ENCODE measurements at places on chromosomes 5 and 9.

- DNase-seq: no peak
These were observed 15.8 kb downstream of the UBE2QL1 start for GRCh38 chr5:6464441-6464840.

GRCh38 chr9:23842565-23843129 lies 16.6 kb upstream of the ELAVL2 start:
- no peak for DNase-seq

DNA sequence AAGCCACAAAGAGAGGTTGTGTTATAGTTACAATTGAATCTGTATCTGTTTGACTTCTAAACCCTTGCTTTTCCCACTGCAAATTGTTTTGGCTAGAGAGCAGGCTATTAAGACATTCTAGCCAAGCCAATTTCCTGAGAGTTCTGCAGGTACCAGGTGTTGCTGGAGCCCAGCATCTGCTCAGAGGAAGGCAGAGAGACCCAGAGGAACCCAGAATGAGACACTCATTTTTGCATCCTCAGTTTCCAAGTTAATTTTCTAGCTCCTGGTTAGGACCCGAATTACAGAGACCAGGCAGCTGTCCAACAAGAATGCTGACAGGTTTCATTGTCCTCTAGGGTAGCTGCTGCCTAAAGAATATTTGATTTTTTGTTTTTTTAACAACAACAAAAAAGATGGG lies 266.2 kb downstream of the TRIM32 start:
- no peak for DNase-seq

DNA sequence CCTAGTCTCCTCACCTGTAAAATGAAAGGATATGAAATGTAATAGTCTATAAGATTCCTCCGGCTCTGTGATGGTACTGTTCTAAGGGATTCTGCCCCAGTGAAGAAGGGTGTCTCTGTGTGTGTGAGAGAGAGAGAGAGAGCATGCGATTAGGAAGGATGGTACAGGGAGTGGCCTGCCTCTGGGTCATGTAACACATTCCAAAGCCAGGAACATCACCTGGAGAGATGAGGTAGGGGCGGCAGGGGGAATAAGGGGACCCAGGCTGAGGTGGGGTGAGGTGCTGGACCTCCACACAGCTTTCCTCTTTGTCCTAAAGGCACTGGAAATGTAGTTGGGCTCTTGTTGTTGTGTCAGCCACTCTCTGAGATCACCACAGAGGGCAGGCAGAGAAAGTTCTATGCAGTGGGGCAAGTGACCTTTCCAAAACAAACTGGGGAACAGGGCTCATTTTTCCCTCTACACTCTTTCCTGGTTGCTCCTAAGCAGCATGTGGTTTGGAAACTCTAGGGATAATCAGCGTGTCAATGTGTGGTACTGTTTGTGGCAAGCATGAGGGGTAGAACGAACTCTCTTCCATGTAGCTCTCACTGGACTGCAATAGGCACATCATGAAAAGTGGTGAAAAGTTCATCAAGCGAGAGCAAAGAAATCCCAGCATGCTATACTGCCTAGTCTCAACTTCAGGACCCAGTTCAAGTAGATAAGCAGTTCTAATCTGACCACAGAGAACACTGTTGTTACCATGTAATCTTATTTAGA lies 65.0 kb downstream of the SEMA6A start:
- no peak for DNase-seq

GRCh38 chr5:56264417-56265025 lies 31.4 kb upstream of the ANKRD55 start:
- peak; percentile 48 for DNase-seq

- DNase-seq: peak; percentile 13
These were observed 100.2 kb downstream of the MPDZ start for GRCh38 chr9:13179257-13179656.

- peak; percentile 25 for DNase-seq
These were observed 119.0 kb downstream of the TRIM32 start for GRCh38 chr9:116806075-116806474.

GRCh38 chr9:137299938-137300337 lies 2.1 kb downstream of the NRARP start:
- DNase-seq: peak; percentile 44

GRCh38 chr5:88672644-88673252 lies 210.2 kb downstream of the MEF2C start:
- no peak for DNase-seq

DNA sequence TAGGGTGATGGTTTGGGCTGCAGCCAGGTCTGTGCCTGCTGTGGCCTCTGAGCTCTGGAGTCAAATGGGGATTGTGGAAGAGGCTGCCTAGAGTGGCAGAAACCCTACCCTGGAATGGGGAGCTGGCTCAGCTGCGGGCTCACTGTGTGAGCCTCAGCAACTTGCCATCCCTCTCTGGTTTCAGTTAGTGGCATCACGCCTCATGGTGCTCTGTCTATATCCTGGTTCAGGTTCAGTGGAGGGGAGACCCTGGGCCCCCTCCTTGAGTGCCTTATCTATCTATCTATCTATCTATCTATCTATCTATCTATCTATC lies 132.6 kb downstream of the PHF2 start:
- no peak for DNase-seq

- no peak for DNase-seq
These were observed 126.0 kb upstream of the TMEM161B start for GRCh38 chr5:88394536-88395175.

DNA sequence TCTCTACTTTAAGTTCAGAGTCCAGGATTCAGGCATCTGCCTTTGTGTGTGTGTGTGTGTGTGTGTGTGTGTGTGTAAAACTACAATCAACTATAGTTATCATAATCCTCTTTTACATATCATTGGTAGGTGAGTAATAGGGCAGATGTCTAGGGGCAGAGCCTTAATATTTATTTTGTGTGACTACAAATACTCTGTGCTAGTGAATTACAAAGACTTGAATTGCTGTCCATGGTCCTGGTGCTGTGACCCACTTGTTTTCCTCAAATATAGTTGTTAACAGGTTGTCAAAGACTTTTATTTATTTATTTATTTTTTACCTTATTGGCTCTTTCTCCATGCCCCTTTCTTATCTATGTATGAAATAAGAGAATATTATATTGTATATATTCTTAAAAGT lies 196.8 kb downstream of the ANXA1 start:
- peak; percentile 16 for DNase-seq

- no peak for DNase-seq
These were observed at the start of gene SMIM33 for GRCh38 chr5:139470821-139471300. Gene SMIM33 (plus strand): TSS chr5:139471004. CDS start chr5:139471122, 118 bp downstream.

- DNase-seq: no peak
These were observed 40.3 kb upstream of the ZNF622 start for GRCh38 chr5:16505904-16506303.

DNA sequence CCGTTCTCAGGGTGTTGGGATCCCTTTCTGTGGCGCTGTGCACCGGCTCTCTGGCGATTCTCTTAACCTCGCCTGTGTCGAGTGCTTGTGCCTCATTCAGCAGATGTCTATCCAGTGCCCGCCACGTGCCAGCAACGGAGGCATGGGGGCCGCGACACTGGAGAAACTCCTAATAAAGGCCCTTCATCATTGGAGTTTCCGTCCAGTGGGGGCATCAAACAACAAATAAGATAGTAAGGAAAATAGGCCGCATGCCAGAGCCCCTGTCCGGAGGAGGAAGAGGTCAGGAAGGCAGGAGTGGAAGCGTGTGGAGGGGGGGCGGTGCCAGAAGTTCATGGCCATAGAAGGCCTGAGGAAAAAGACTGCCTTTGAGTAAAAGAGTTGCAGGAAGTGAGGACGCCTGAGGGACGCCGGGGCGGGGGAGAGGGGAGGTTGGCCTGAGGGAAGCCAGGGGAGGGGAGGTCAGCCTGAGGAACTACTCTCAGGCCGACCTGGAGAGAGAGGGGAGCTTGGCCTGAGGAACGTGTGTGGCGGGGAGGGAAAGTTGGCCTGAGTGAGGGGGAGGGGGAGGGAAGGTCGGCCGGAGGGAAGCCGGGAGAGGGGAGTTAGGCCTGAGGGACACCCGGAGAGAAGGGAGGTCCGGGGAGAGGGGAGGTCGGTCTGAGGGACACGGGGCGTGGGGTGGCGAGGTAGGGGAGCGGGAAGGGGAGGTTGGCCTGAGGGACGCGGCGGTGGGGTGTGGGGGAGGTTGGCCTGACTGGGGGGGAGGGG lies 82.2 kb downstream of the CACNA1B start:
- DNase-seq: no peak

DNA sequence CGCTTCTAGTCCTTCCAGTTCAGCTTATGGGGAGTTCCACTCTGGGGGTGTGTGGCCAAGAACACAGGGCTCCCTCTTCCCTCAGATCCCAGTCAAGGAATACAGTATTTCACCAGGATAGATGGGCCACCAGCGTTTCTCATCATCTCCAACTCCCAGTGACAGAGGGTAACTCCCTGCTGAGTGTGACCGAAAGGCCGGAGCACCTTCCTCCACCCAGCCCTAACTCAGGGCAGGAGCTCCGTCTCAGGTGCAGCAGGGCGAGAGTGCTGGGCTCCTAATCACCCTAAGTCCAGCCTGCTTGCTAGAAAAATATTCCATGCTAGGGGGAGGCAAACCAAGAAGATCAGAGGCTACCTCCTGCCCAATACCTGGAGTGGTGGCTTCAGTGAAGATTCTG lies 102.6 kb downstream of the ADAMTS2 start:
- DNase-seq: no peak

DNA sequence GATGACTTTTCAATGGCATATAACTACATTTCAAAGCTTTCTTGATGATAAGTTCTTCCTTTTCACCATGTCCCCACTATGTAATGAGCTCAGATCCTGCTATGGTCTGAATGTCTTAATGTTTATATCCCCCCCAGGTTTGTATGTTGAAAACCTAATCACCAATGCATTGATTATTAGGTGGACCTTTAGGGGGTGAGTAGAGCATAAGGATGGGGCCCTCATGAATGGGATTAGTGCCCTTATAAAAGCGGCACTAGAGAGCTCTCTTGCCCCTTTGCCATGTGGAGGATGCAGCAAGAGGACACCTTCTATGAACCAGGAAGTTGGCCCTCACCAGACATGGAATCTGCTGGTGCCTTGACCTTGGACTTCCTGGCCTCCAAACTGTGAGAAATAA lies 316.8 kb downstream of the ARHGEF28 start:
- DNase-seq: no peak

- DNase-seq: peak; percentile 42
These were observed 14.5 kb downstream of the DOCK2 start for GRCh38 chr5:169651526-169651925.

DNA sequence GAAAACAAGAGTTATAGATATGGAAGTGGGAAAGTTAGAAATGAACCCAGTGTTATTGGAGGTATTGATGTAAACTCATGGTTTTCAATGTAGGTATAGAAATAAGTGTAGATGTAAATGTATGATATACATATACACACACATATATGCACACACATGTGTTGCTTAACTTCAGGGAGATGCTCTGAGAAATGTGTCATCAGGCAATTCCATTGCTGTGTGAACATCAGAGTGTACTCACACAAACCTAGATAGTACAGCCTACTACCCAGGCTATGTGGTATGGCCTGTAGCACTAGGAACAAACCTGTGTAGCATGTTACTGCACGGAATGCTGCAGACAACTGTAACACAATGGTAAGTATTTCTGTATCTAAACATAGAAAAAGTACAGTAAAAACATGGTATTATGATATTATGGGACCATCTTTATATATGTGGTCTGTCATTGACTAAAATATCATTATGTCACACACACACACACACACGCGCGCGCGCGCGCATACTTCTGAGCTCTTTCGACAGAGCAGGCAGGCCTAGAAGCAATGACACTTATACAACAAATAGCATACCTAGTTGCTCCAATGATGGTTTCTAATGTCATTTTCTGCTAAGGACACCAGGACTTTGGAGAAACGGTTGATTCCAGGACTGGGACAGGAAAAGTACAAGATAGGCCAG lies 86.6 kb downstream of the MACROH2A1 start:
- no peak for DNase-seq

DNA sequence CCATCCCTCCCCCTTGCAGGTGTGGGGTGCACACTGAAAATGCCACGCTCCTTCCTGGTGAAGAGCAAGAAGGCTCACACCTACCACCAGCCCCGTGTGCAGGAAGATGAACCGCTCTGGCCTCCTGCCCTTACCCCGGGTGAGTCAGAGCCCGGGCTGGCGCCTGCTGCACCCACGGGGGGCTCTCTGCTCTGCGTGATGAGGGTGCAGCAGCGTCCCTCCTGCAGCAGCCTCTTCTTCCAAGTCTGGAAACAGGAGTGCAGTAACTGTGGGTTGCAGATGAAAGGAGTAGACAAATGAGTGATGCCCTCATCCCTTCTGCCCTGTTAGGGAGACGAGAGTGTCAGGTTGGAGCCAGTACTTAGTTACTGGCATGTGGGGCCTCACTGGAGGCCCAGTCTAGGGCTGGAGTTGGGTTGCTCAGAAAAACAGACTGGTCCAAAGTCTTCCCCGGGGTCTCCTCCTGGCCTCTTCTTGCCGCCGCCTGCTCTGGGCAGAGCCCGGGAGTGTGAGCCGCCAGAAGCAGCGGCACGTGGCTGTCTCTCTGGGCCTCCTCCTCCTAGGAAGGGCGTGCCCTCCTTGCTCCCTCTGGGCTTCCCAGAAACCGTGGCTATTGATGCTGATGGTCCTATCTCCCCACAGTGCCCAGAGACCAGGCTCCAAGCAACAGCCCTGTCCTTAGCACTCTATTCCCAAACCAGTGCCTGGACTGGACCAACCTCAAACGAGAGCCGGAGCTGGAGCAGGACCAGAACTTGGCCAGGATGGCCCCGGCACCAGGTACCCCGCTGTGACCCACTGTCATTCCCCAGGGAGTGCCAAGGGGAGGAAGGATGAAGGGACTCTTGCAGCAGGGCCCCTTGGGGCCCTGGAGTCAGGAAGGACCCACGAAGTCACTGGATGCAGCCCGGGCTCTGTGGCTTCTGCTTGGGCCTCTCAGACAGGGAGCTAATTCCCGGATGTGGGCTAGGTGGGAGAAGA lies 8.4 kb downstream of the GFI1B start:
- DNase-seq: no peak

GRCh38 chr5:168123631-168124528 lies 167.6 kb upstream of the WWC1 start:
- no peak for DNase-seq

DNA sequence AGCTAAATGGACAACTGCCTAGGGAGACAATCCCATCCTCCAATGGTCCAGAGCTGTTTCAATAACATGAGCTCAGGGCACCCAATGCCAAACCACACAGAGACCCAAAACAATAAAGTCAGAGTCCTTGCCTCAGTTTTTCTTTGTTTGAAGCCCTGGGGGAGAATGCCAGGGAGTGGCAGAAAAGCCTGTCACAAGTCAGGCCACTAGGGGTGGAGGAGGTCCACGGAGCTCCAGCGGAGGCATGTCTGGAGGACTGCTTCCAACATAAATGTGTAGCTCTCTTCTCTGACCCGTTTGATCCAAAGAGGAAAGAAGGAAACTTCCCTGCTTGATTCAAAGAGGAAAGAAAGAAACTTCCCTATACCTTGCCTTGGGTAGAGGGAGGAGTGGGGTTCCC lies 175.3 kb downstream of the HSPA4 start:
- no peak for DNase-seq

DNA sequence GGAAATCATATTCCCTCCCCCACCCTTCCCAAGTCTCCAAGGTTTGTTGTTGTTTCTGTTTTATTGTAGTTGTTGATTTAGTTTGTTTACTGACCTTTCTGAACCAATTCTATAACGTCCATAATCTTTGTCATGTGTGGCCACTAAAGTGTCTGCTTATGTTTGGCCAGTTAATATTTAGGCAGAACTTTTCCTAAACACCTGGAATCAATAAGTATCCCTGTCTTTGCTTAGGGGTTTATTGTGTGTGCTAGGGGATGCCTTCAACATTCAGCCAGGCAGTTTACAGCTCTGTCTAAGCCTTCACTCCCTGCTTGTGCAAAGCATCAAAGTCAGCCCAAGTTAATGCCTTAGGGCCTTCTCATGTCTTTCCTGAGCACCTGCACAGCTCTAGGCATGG lies 16.9 kb upstream of the LECT2 start:
- no peak for DNase-seq
